Stimulated activated CD4-positive, alpha-beta T cell treated with anti-CD3 and anti-CD28 coated beads, Interleukin-1b, Interleukin-23, amount 100 ng/mL, for 1 hour (primary cell): ENCODE measurements at places on chromosomes 1 and 21.

- peak; percentile 19 for DNase-seq
Measured at GRCh38 chr21:45140346-45140940, 66.1 kb downstream of the ADARB1 start.

DNA sequence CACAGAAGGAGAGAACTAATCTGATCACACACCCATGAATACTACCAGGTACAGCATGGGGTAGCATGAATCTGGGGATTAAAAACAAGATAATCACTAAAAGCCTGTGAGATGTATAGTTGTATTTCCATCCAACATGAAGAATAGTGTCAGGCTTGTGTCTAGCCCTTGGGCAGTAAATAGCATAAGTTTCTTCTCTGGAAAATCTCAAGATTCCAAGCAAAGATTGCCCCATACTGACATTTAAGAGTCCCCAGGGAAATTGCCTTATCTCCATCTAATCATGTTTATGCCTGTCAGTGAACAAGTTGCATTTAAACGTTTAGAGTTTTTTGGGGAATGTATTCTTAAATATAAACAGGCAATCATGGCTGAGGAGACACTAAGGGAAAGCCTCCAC is 109.2 kb upstream of the SERTAD4 start:
- no peak for DNase-seq

- DNase-seq: no peak
Measured at GRCh38 chr1:110465038-110465813, 14.3 kb downstream of the PROK1 start.

DNA sequence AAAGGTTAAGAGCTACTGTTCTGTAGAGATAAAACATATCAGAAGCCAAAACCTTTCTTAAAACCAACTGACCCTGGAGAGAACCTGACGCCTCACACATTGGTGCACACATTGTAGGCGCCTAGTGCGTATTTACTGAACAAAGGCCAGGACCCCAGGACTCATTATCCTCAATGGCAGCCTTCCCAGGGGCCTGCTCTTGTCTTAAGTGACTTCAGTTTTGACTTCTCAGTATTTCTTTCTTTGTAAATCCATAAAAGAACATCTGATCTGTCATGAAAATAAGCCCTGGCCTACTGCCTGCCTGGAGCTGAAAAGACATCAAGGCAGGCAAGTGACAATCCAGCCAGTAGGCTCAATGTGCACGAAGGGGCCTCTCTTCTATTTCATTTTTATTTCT is 27.6 kb downstream of the ABCA4 start:
- no peak for DNase-seq
